ENCODE measurements at places on chromosomes 2 and 18. TPM values are rescaled to one million over a fixed set of nuclear protein-coding genes. Genes with fewer than 3 reads are reported as not detected.

DNA sequence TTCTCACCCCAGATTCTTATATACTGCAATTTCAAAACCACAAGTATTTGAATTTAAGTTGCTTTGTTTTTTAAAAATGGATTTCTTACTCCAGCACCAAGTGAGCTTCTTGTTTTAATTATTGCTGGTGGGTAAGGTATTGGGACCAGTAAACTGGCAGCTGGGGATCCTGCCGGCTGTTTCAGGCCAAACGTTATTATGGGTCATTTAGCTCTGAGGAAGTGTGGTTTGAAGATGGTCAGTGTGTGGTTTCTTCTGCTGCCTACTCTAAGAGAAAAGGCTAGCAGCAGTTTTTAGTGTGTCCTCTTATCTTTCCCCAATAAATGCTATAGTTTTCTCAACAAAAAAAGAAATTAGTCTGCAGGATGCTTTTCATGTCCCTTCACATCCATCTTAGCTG lies 30.6 kb downstream of the CFAP221 start:
- H3K4me3 ChIP-seq, result no peak overlapping the region
- H3K27me3 ChIP-seq, result no peaks in the 10 kb centered on the region
- no peak overlapping the region for H3K27ac ChIP-seq
- H3K4me1 ChIP-seq, result no peaks in the 10 kb centered on the region
- DNase-seq, result no peak

DNA sequence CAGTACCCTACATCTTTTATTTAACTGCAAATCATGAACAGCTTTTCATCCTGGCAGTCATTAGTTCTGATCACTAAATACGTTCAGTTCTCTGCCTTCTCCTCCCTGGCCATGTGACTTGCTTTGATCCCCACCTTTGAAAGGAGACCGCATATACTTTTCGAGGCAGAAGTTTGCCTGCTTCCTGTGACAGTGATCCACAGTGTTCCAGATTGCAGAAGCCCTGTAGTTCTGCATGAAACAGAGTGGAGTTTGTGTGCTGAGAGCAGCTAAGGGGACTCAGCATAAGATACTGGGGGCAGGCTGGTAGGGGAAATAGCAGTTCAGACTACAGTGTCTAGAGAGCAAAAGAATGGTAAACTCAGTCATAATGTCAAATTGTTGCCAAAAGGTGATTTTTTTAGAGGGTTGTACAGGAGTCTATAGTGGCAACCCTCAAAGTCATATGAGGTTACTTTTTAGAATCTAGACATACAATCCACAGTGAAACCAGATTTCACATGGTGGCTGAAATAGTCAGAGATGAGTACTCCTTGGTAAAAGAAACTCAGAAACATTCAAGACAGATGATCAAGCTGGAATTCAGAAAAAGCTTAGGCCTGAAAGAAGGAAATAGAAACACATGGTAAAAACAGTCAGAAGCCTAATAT lies 1800.4 kb upstream of the CELF4 start:
- DNase-seq, result no peak
- H3K27ac ChIP-seq, result no peak overlapping the region
- no peaks in the 10 kb centered on the region for H3K27me3 ChIP-seq

DNA sequence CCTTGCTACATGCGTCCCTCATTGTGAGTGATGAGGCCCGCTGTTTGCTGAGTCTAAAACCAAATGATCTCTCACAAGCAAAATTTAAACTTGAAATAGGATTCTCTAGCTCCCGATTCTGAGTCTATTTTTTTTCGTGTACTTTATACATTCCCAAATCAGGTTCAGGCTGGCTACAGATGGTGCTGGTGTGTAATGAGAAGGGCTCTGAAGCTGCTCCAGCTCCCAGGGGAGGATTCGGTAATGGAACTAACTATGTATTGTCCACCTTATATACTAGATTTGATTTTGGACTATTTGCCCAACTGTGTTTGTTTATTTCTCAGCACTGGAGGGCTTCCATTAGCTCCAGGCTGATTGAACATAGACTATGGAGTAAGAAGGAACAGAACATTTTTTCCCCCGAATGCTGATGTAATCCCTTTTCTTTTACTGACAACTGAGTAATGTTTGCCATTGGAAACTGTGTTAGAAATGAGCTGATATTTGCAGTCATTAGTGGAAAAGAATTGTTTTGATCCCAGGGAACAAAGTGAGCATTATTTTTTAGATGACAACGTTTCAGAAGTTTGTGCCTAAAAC lies 274.0 kb upstream of the FIGN start:
- peak overlapping the region; percentile 24 for H3K27ac ChIP-seq
- H3K27me3 ChIP-seq, result no peaks in the 10 kb centered on the region
- H3K4me1 ChIP-seq, result no peaks in the 10 kb centered on the region
- no peaks in the 10 kb centered on the region for H3K36me3 ChIP-seq
- H3K4me3 ChIP-seq, result no peak overlapping the region

GRCh38 chr2:109677835-109678580 lies 63.8 kb downstream of the SOWAHC start:
- H3K4me1 ChIP-seq, result peaks cover 4% of the 10 kb centered on the region
- H3K27ac ChIP-seq, result no peak overlapping the region
- no peaks in the 10 kb centered on the region for H3K27me3 ChIP-seq
- no peaks in the 10 kb centered on the region for H3K36me3 ChIP-seq

DNA sequence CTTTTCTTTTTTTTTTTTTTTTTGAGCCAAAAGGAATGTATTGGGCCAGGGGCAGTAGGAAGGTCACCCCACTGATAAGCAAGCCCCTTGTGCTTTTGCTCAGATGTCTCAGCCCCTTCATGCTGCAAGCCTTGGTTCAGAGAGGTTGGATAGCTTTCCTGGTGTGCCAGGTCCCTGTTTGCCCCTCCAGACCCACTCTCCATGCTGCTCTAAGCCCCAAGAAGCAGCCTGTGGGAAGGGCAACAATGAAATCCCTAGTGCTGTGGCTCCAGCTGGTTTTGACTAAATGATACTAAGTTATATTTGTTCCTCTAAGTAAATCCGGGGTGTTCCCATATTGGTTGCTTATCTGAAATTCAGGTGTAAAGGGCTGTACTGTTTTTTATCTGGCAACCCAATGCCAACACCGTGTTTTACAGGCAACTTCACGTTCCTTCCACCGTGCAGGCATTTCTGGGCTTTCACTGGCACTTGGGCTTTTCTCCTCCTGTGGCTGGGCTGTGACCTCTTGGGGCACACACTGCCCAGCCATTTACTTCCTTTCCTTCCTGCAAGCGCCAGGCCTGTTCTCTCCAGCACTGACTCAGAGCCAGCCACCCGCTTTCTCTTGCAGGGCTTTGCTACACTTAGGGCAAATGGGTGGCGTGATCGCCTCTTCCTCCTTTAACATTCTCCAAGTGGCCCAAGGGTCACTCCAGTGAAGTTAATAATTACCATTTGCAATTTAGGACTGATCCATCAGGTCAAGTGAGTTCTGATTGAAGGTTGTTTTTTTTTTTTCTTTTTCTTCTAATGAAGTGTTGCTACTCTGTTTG lies 21.6 kb downstream of the MERTK start:
- 0 out of 2 replicates have a peak, but pooled peaks cover 3% of the 10 kb centered on the region for H3K4me1 ChIP-seq
- DNase-seq, result no peak
- H3K36me3 ChIP-seq, result no peaks in the 10 kb centered on the region
- H3K27me3 ChIP-seq, result no peaks in the 10 kb centered on the region

- H3K27me3 ChIP-seq, result no peaks in the 10 kb centered on the region
- DNase-seq, result no peak
- peaks cover 28% of the 10 kb centered on the region for H3K4me1 ChIP-seq
These were observed 43.7 kb downstream of the EPAS1 start for GRCh38 chr2:46340740-46341420.

The CFC1 gene
- total RNA-seq, result not detected

DNA sequence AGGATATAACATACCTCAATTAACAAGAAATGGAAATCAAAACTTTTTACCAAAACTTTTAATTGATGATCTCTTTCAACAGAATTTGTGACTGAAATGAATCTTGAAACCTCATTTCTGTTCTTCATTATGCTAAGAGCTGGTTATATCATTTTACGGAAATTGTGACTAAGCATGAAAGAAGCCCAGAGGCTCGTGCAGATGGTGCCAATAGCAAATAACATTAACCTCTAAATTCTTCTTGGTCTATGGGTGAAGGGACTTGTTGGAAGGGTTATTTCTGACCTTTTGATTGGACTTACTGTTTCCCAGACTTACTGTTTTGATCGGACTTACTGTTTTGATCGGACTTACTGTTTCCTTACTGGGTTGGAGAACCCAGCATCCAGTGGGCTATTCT lies 435.6 kb downstream of the TDRD15 start:
- H3K4me3 ChIP-seq, result no peak overlapping the region
- no peak for DNase-seq
- no peaks in the 10 kb centered on the region for H3K36me3 ChIP-seq
- H3K27me3 ChIP-seq, result no peaks in the 10 kb centered on the region
- H3K4me1 ChIP-seq, result no peaks in the 10 kb centered on the region
- no peak overlapping the region for H3K27ac ChIP-seq

The STPG4 gene
- 0.36 TPM for total RNA-seq
